ENCODE measurements at places on chromosomes 4 and X.

- no peak for DNase-seq
Observed at GRCh38 chrX:102627640-102628039, 23.6 kb upstream of the GPRASP1 start.

GRCh38 chr4:24564488-24564887 is 19.9 kb downstream of the DHX15 start:
- no peak for DNase-seq

GRCh38 chrX:118718737-118719136 is 8.7 kb upstream of the IL13RA1 start:
- DNase-seq = no peak

- DNase-seq = no peak
Observed at GRCh38 chr4:184388106-184388505, 86.2 kb downstream of the IRF2 start.

GRCh38 chr4:134470544-134470943 is 269.0 kb upstream of the PABPC4L start:
- DNase-seq = no peak

GRCh38 chr4:132572210-132572609 is 576.9 kb upstream of the PCDH10 start:
- no peak for DNase-seq

GRCh38 chrX:119479845-119480244 is 11.6 kb downstream of the SLC25A5 start:
- DNase-seq = no peak

GRCh38 chrX:134024686-134025377 is 39.4 kb upstream of the GPC3 start:
- DNase-seq = no peak

DNA sequence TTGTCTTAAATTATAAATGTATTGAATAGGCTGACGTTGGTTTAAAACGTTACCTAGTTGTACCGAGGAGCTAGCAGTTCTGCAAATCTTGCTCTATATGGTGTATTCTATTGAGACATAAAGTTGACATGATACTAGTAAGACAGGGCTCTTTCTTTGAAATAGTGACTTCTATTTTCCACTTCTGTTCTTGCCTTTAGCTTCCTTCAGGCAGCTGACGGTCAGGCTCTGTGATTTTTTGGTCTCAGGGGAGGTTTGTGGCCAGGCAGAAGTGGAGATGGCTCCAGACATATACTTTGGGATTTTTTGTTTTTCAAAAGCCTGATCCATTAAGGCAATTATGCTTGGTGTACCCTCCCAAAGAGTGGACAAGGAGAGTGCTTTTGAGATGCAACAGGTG is 95.2 kb downstream of the SLC34A2 start:
- no peak for DNase-seq

All from stimulated activated naive CD8-positive, alpha-beta T cell treated with anti-CD3 and anti-CD28 coated beads, Interleukin-15, amount 100 ng/mL, for 72 hours (primary cell).